ENCODE measurements at places on chromosomes 2 and 18.

DNA sequence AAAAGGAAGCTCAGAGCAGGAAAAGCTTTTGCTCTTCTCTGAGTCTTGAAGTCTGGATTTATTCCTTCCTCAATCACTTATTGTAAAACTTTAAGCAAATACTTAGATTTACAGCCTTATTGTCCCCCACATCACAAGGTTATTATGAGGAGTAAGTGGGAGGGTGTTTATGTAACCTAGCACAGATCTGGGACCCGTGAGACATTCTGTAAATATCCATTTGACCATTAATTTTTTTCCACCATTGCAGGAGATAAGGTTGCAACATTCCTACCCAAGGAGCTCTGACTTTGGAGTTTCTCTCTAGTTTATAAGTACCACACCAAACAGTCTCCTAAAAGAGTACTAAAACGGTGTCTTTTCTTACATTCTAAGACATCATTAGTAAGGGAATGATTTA is 52.1 kb upstream of the CTIF start:
- DNase-seq: no peak

DNA sequence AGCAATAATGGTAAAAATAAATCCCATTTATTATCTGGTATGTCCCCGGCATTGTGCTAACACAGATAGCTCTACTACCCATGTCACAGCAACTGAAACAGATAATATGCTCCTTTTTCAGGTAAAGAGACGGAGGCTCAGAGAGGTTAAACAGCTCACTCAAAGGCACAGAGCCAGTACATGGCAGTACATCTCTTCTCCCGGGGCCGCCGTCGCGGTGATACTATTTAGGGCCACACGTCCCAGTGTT is 693 bp upstream of the PDK1 start:
- DNase-seq: no peak

DNA sequence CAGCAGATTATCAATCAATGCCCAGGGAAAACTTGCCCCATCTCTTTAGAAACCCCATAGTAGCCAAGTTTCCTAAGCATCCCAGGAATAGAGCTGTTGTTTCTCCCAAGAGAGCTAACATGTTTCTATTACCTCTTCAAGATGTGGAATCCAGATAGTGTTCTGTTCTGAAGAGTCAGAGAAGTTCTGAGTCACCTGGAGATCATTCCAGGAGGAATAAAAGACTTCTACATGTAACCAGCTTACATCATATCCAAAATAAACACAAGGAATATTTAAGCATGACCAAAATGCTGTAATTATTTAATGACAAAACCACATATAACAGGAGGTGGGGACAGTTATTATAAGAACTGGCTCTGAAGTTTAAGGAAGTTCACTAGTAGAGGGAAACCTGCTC is 51.0 kb upstream of the GORASP2 start:
- no peak for DNase-seq

DNA sequence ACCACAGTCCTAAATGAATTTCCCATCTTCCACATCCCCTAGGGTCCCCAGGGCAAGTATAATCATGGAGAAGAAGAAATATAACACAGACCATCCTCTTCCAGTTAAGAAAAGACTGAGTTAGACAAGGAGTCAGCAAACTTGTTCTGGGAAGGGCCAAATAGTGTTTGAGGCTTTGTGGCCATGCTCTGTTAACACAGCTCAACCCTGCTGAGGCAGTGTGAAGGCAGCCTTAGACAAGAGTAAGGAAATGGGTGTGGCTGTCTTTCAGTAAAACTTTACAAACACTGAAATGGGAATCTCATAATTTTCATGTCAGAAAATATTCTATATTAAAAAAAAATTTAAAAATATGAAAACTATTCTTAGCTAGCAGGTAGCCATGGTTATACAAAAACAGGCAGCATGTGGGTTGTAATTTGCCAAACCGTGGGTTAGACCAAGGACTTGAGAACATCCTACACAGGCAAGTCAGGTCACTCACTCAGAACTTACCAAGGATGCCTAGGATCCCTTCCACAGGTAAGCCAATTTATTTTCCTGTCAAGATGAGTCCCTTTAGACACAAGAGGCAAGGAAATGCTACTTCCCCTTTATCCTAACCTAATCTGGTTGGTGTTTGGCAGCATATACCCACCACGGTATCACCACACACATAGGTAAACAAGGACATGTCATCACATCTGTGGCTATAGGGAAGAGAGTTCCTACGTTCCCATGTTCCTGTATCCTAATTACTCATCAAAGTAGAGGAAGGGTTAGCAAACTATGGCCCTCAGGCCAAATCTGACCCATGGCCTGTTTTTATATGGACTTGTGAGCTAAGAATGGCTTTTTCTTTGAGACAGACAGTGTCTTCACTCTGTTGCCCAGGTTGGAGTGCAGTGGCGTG is 31.9 kb downstream of the C2orf74 start:
- no peak for DNase-seq

- DNase-seq: no peak
Measured at GRCh38 chr2:178315078-178315477, 120.8 kb downstream of the OSBPL6 start.

- no peak for DNase-seq
Measured at GRCh38 chr2:26078939-26079338, 45.1 kb downstream of the RAB10 start.

GRCh38 chr2:240913810-240914644 is 7.9 kb downstream of the CROCC2 start:
- peak; percentile 34 for DNase-seq

Measured in H1 (cell line).